ENCODE measurements at places on chromosomes 2 and 18.

GRCh38 chr18:73880387-73880786 is 267.2 kb downstream of the FBXO15 start:
- no peak for DNase-seq

DNA sequence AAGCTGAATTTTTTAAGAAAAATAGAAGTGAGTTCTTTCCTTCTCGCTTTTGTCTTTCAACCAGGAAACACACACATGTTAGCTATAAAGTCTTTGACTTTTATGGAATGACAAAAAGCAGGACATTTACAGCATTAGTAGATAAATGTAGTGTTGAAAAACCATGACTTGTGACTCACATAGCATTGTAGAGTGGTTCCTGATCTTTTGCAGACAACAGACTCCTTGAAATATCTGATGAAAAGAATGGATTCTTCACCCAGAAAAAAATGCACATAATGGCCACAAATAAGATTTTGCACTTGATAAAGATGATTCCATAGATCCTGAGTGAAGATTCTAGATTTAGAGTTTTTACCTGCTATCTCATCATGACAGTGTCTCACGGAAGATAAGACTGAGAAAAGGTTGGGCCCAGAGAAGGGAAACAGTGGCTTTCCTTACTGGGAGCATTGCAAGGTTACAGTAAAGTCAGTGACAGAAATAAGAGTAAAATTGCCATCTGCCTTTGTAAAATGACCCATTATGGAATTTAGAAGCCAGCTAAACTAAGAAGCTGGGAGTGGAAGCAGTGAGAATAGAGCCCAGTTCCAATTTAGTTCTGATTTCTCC is 14.0 kb downstream of the SMARCAL1 start:
- DNase-seq, result no peak

GRCh38 chr2:45399040-45399784 is 211.9 kb downstream of the SRBD1 start:
- DNase-seq, result no peak

- DNase-seq, result no peak
Observed at GRCh38 chr2:101830555-101830954, 133.0 kb downstream of the MAP4K4 start.

DNA sequence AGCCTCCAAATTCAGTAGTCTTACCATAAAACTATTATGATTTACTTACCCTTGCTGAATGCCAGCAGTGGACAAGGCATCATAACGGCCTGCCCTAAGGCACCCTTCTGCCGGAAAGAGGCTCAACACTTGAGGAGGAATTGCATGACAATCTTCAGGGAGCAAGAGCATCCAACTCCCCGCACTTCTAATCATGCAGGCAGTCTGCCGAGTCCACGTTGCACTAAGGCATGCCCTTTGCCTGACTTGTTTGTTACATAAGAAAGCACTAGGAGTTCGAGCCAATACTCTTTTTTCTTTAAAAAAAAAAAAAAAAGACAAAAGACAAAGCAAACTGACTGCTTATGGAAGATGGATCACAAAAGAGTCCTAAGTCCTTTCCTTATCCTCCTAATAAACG is 17.9 kb upstream of the SPTBN1 start:
- no peak for DNase-seq

DNA sequence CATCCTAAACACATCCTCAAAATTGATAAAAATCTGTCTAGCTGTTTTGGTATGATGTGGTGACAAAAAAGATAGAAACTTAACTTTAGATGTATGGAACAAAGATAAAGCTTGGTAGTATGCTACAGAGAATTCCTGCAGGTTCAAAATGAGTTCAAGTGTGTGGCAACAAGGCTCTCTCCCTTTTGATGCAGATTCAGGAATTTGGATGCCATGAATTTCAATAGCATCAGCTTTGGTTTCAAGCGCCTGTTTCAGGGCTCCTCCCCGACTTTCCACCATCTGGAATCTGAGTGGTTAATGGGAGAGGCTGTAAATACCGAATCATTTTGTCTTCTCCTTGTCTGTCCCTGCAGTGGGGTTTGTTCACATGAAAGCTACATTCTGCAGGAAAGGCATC is 180.6 kb downstream of the MTX2 start:
- DNase-seq, result no peak

DNA sequence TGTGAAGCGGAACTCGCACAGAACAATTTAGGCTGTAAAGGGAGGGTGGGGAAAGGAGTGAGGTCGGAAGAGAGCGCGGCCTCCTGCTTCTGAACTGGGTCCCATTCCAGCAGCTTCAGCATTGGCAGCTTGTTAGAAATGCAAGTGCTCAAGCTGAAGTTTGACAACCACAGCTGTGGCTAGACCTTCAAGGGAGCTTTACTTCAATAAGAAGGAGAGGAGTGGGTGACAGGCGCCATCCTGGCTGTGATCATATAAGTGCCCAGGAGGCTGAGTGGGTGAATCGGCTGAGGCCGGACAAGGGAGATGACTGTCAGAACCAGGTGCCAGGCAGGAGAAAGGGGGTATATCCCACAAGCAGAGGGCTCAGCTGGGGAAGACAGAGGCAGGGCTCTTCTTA is 622.5 kb downstream of the GALR1 start:
- no peak for DNase-seq

- no peak for DNase-seq
Observed at GRCh38 chr18:39786477-39786876, 2168.6 kb upstream of the PIK3C3 start.

GRCh38 chr2:120926463-120927264 is 191.0 kb downstream of the GLI2 start:
- DNase-seq, result no peak

DNA sequence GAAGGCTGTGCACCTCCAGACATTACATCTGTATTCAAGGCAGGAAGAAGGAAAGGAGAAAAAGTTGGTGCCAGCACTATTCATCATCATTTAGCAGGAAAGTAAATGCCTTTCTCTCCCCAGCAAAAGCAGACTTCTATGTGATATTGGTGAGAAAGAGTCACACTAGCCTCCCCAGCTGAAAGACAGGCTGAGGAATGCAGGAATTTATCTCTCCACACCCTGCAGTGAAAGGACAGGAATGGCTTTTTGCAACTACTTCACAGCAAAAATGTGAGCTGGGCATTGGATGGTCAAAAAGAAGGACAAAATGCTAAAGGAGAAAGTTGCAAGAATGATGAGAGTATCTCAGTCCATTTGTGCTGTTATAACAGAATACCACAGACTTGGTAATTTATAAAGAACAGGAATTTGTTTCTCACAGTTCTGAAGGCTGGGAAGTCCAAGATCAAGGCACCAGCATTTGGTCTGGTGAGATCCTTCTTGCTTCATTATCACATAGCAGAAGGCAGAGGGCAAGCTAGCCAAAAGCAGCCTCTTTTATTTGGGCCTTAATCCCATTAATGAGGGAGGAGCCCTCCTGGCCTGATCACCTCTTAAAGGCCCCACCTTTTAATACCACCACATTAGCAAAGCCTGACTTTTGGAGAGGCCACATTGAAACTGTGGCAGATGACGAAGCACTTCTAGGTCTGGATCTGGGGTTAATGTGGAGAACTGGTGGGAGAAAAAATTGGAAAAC is 388.1 kb upstream of the SLC14A2 start:
- no peak for DNase-seq

GRCh38 chr18:24051031-24051947 is 36.7 kb downstream of the TTC39C start:
- no peak for DNase-seq

DNA sequence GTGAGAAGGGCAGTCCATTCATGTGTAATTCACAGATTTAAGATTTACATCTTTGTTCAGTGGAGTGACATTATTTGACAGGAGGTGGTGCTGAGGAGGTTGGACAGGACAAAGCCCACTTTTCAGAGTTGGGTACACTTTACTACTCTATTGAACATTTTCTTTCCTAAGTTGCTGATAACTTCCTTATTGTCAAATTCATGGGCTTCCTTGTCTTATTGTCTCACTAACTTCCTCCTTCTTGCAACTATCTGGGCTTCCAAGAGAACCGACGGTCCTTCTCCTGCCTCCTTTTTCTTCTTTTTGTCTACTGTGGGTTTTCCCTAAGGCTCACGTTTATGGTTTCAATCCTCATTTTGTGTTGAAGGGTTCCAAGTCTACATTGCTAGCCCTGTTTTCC is 67.7 kb upstream of the DNMT3A start:
- DNase-seq, result no peak

- DNase-seq, result no peak
Observed at GRCh38 chr2:229340086-229340760, 69.1 kb upstream of the PID1 start.

DNA sequence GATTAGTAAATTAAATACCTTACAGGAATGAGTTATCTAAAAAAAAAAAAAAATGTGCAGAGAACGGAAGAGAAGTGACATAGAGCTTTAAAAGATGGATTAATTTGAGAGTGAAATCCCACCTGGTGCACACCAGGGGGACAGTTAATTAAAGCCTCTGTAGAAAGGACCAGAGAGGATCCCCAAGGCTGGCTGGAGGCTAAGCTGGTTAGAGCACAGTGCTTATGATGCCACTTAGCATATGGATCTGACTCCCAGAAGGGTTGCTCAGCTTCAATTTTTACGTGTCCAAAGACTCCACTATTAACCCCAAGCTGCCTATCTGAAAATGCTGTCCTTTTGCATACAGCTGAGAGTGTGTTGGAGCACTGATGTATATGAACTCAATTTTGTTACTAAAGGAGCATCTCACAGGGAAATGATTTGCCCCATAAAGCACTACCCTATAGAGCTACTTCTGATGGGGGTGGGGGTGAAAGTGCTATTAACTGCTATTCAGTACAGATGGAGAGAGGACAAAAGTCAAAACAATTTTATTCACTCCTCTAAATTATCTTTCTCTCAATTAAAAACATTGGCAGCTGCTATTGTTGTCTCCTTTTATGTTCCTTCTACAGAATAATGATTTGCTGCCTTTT is 15.2 kb upstream of the SLC8A1 start:
- no peak for DNase-seq

GRCh38 chr2:48112911-48113680 is 206.8 kb upstream of the FBXO11 start:
- no peak for DNase-seq

- DNase-seq, result no peak
Observed at GRCh38 chr2:68696554-68696953, 38.1 kb upstream of the ARHGAP25 start.

DNA sequence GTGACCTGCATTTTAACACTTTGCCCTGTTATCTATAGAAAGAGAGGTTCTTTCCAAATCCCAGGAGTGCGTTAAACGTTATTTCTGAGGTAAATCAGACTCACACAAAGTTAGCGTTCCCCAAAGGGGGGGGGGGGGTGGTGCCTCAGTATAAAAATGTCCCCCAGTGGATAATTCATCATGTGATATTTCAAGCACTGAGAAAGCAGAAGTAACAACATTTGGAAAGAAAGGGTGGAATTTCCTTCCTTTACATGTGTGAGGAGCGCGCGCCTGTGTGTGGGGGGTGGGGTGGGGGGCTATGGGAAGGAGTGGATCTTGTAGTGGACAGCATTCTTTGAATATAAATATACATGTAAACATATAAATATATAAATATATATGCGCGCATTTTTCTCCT is 630.9 kb downstream of the NYAP2 start:
- no peak for DNase-seq

DNA sequence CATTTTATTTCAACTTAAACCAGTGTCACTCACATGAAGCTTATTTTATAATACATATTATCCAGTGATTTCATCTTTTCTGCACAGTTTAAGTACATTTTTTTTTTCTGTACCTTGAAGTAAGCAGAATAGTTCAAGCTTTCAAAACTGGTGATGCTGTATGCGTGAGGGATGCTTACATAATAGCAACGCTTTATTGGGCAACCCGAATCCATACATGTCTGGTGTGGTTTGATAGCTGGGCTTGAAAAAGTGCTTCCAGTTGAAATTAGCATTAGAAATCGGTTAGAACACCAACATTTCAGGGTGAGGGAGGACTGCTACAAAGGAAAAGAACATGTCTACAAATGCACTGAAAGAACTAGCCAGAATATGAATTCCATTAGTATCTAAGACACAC is 117.4 kb downstream of the MBP start:
- DNase-seq, result no peak

- no peak for DNase-seq
Observed at GRCh38 chr2:47405757-47406156, 2.8 kb downstream of the MSH2 start.

GRCh38 chr2:119697290-119698020 is 18.5 kb downstream of the TMEM177 start:
- DNase-seq, result no peak

DNA sequence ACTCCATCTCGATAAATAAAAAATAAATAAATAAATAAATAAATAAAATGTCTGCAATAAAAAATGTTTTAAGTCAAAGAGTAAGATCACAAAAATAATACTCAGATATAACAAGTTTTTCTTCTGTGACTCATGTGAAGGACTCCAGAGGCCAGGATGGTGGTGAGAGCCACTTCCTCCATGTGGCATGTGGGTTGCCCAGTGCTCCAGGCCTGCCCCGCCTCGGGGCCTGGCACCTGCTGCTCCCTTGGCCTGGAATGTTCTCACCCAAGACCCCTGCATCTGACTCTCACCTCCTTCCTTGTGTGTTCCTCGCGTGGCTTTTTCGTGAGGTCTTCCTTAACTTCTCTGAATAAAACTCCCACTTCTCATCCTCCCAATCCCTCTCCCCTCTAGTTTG is 77.4 kb upstream of the LDLRAD4 start:
- DNase-seq, result no peak

DNA sequence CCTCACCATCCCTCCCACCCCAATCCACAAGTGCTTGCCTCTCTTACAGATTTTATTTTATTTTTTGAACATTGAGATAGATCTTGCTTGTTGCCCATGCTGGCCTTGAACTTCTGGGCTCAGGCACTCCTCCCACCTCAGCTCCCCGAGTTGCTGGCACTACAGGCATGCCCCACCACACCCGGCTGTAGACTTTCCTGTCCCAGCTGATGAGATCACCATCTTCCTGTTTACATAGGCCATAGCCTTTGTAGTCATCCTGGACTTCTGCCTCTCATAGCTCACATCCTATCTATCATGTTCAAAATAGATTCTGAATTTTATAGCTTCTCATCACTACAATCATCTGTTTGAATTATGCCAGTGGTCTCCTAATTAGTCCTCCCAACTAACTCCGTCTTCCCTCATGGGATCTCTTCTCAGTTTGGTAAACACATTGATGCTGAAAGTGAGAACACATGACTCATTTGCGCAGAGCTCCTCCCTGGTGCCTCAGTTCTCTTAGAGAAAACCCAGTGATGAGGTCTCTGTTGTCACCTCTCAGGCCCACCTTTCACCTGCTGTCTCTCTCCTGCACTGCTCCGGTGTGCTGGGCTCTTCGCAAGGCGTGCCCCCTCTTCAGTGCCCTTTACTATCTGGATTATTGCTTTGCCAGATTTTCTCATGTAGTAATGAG is 243.0 kb downstream of the ZNF407 start:
- no peak for DNase-seq

DNA sequence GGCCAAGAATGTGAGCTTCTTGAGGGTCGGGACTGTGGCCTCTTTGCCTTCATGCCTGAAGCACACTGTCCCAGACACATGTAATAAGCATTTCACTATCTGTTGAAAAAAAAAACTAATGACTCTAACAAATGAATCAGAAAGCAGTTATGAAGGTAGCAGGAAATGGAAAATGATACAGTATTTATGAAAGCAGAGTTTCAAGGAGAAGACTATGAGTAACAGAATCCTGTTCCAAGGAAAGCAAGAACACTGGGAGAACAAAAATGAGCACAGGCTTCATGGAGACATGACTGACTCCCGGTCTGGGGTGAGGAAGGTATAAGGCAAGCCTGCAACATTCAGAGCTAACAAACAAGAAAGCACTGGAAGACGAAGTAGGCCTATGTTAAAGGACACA is 190.8 kb downstream of the RNF152 start:
- DNase-seq, result no peak

Measured in stimulated activated CD8-positive, alpha-beta memory T cell treated with anti-CD3 and anti-CD28 coated beads, Interleukin-7, amount 100 ng/mL, for 1 hour (primary cell).